ENCODE measurements at places on chromosomes 7 and 10. TPM values are rescaled to one million over a fixed set of nuclear protein-coding genes. Genes with fewer than 3 reads are reported as not detected.

Gene ZYX
- 101 TPM for total RNA-seq

Gene NCOA4
- 110 TPM for total RNA-seq

Gene WNT16
- total RNA-seq, result not detected

Gene ZKSCAN5
- total RNA-seq, result 8.4 TPM

Gene FAM237B
- total RNA-seq, result not detected

Gene ERVW-1
- not detected for total RNA-seq

Gene RELN
- total RNA-seq, result not detected

Gene DNTT
- not detected for total RNA-seq

Gene MYL10
- not detected for total RNA-seq

Gene ANKRD30A
- total RNA-seq, result not detected

- no peak overlapping the region for H3K27ac ChIP-seq
- DNase-seq, result no peak
- H3K4me1 ChIP-seq, result no peaks in the 10 kb centered on the region
These were observed 57.5 kb downstream of the GLRX3 start for GRCh38 chr10:130193493-130194193.

- H3K27me3 ChIP-seq, result peaks cover 2% of the 10 kb centered on the region
- peak within 1 kb of the TSS; percentile 95 for H3K4me3 ChIP-seq
- peaks cover 35% of the 10 kb centered on the region for H3K4me1 ChIP-seq
- peaks cover 7% of the 10 kb centered on the region for H3K36me3 ChIP-seq
- no peak within 1 kb of the TSS for H3K27ac ChIP-seq
These were observed at the start of gene PSD for GRCh38 chr10:102418622-102419268. Gene PSD (minus strand): TSS chr10:102418785. CDS start chr10:102417038, 1,747 bp downstream.

DNA sequence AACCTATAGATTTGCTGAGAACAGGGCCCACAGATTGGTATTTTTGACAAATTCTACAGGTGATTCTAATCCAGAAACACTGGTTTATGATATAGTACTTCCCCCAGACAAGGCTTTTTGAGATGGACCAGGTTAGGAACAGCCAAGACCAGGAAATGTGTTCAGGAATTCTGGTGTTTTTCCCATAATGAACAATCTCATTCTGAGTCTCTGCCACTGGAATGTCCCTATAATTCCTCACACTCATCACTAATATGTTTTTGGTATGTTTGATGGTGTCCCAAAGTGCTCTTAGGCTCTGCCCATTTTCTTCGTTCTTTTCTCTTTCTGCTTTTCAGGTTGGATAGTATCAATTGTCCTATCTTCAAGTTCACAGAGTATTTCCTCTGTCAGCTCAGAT, 107.2 kb upstream of the IGFBP3 start:
- no peaks in the 10 kb centered on the region for H3K27me3 ChIP-seq
- H3K36me3 ChIP-seq, result no peaks in the 10 kb centered on the region
- no peaks in the 10 kb centered on the region for H3K4me1 ChIP-seq
- DNase-seq, result no peak
- no peak overlapping the region for H3K4me3 ChIP-seq

DNA sequence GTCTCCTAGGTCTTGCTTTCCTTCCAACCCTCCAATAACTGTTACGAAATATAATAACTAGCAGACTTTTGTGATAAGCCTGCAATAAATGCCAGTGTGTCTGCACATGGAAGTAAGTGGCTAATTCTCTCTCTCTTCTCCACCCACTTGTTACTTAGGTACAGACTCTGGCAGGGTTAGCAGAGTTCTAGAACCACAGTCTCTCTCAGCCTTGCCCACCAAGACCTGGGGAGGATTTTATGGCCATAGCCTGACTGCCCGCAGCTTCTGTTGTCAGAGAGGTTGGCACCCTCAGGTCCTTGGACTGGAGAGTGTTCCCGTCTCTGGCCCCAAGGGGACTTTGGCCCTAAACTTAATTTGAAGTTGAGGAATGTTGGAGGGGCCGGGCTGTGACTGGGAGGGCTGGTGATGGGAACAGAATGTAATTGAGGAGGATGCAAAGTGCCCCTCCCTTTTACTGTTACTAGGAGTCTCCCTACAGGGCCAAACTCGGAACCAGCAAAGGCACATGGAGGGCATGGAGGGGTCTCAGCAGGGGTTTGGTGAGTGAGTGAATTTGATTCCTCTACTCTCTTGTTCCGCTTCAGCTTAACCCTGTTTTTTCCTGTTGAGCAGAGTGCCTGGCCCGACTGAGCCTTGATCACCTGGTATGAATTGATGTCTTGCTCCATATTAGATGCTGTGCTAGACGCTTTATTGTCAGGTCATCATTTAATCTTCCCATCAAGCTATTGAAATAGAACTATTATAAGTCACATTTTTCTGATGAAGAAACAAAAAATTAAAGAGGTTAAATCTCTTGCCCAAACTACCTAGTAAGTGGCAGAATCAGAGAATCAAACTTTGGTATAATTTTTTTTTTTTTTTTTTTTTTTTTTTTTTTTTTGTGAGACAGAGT, 37.0 kb upstream of the LCOR start:
- no peaks in the 10 kb centered on the region for H3K4me1 ChIP-seq
- no peaks in the 10 kb centered on the region for H3K36me3 ChIP-seq
- no peak for DNase-seq
- no peak overlapping the region for H3K4me3 ChIP-seq

GRCh38 chr7:15291699-15292098, 270.1 kb downstream of the AGMO start:
- no peak for DNase-seq
- no peaks in the 10 kb centered on the region for H3K27me3 ChIP-seq
- no peak overlapping the region for H3K27ac ChIP-seq
- H3K4me1 ChIP-seq, result no peaks in the 10 kb centered on the region
- H3K36me3 ChIP-seq, result no peaks in the 10 kb centered on the region
- H3K4me3 ChIP-seq, result no peak overlapping the region

- no peak for DNase-seq
- H3K36me3 ChIP-seq, result no peaks in the 10 kb centered on the region
- no peaks in the 10 kb centered on the region for H3K27me3 ChIP-seq
- H3K4me3 ChIP-seq, result no peak overlapping the region
These were observed 26.5 kb downstream of the VIPR2 start for GRCh38 chr7:159118197-159118595.

GRCh38 chr7:120278773-120279172, 5.8 kb downstream of the KCND2 start:
- H3K4me1 ChIP-seq, result no peaks in the 10 kb centered on the region
- H3K4me3 ChIP-seq, result no peak overlapping the region
- no peak for DNase-seq
- no peaks in the 10 kb centered on the region for H3K36me3 ChIP-seq
- H3K27ac ChIP-seq, result no peak overlapping the region

GRCh38 chr7:66921918-66922486, 977 bp downstream of the TMEM248 start:
- peak overlapping the region; percentile 89 for H3K27ac ChIP-seq
- H3K4me1 ChIP-seq, result peaks cover 32% of the 10 kb centered on the region
- peak; percentile 22 for DNase-seq
- no peaks in the 10 kb centered on the region for H3K27me3 ChIP-seq

- no peak for DNase-seq
- peaks cover 10% of the 10 kb centered on the region for H3K4me1 ChIP-seq
- no peak overlapping the region for H3K4me3 ChIP-seq
- H3K36me3 ChIP-seq, result no peaks in the 10 kb centered on the region
- H3K27ac ChIP-seq, result no peak overlapping the region
These were observed 261.6 kb downstream of the MDFIC start for GRCh38 chr7:115183431-115184057.

DNA sequence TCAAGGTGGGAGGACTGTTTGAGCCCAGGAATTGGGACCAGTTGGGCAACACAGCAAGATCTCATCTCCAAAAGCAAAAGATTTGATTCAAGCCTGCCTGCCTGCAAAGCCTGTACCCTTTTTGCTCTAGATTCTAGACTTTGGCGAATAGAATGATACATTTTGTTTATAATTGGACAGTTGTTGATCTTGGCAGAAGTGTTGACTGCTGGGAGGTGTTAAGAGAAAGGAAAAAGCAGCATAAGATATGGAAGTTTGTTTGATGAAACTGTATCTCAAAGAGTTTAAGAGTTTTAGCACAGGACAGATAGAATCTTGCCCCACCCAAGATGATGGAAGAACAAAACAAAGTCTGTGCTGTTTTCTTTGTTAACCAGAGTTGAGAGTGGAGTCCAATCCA, 224.1 kb downstream of the AUTS2 start:
- no peaks in the 10 kb centered on the region for H3K27me3 ChIP-seq
- no peak for DNase-seq
- H3K4me1 ChIP-seq, result no peaks in the 10 kb centered on the region
- H3K4me3 ChIP-seq, result no peak overlapping the region

DNA sequence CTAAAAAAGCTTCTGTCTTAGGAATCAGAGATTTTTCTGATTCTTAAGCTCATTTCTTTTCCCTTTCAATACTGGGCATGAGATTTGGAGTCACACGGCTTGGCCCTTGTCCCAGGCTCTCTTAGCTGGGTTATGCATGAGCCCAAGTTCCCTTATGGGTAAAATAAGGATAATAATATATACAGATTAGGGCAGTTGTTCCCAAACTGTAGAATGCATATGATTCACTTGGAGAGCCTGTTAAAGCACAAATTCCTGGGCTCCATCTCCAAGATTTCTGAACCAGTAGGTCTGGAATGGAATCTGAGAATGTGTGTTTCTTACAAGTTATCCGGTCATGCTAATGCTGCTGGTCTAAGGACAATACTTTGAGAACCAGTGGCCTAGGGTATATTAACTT, 154.0 kb downstream of the REEP3 start:
- H3K27ac ChIP-seq, result no peak overlapping the region
- no peaks in the 10 kb centered on the region for H3K36me3 ChIP-seq
- H3K4me1 ChIP-seq, result no peaks in the 10 kb centered on the region
- no peaks in the 10 kb centered on the region for H3K27me3 ChIP-seq
- DNase-seq, result no peak
- no peak overlapping the region for H3K4me3 ChIP-seq

GRCh38 chr10:91614225-91614624, 18.6 kb downstream of the PPP1R3C start:
- no peak overlapping the region for H3K27ac ChIP-seq
- H3K27me3 ChIP-seq, result no peaks in the 10 kb centered on the region
- no peaks in the 10 kb centered on the region for H3K36me3 ChIP-seq
- no peak for DNase-seq
- no peaks in the 10 kb centered on the region for H3K4me1 ChIP-seq

DNA sequence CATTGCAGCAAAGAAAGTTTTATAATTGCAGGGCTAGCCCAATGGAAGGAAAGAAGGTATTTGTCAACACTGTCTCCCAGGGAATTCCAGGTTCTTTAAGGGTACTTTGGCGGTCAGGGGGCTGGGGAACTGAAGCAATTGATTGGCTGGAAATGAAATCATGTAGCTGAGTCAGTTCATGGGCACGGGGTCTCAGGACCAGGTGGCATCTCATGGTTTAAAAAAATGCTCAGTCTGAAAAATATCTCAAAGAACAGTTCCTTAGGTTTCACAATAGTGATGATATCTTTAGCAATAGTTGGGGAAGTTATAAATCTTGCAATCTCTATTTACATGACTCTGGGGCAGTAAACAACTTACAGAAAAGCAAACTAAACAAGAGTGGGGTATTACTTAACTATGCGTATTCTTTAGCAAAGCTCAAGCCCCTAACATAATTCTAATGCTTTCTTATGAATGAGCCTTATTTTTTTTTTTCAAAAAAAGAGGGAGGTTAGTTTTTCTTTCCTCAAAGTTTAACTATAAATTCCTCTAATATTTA, 376.9 kb upstream of the NRG3 start:
- H3K27me3 ChIP-seq, result no peaks in the 10 kb centered on the region
- no peaks in the 10 kb centered on the region for H3K4me1 ChIP-seq
- H3K36me3 ChIP-seq, result no peaks in the 10 kb centered on the region
- H3K27ac ChIP-seq, result no peak overlapping the region
- H3K4me3 ChIP-seq, result no peak overlapping the region

- H3K4me3 ChIP-seq, result no peak overlapping the region
- no peaks in the 10 kb centered on the region for H3K27me3 ChIP-seq
- no peaks in the 10 kb centered on the region for H3K36me3 ChIP-seq
- no peak for DNase-seq
These were observed 244.6 kb downstream of the SORCS1 start for GRCh38 chr10:106919871-106920282.

DNA sequence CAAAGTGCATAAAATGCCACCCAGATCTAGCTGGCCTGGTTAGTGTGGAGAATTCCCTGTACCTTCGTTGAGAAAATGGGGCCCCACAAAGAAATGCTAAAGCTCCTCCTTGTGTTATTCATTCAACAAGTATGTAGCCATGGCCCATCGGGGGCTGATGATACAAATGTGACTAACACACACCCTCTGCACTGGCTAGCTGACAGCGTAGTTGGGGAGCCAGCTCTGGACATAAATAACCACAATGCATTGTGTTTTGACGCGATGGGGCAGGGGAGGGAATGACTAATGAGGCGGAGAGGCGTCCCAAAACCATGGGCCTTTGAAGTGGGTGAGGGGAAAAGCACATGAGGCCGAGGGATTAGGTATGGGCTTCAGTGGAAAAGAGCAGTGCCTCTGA, 28.2 kb upstream of the ASL start:
- no peaks in the 10 kb centered on the region for H3K36me3 ChIP-seq
- H3K27ac ChIP-seq, result no peak overlapping the region

- H3K36me3 ChIP-seq, result no peaks in the 10 kb centered on the region
- no peak overlapping the region for H3K4me3 ChIP-seq
- no peaks in the 10 kb centered on the region for H3K27me3 ChIP-seq
- H3K27ac ChIP-seq, result no peak overlapping the region
These were observed 58.9 kb upstream of the NUPR2 start for GRCh38 chr7:56174875-56175760.

DNA sequence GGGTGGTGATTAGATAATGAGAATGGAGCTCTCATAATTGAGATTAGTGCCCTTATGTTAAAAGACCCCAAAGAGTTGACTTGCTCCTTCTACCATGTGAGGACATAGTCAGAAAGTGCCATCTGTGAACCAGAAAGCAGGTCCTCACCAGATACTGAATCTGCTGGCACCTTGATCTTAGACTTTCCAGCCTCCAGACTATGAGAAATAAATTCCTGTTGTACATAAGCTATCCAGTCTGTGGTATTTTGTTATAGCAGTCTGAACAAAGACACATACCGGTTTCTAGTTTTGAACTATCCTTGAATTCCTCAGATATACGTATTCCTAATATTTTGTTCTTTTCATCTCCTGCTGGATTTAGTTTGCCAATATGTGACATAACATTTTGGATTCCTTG, 228.1 kb downstream of the FZD1 start:
- no peaks in the 10 kb centered on the region for H3K27me3 ChIP-seq
- no peaks in the 10 kb centered on the region for H3K4me1 ChIP-seq
- no peaks in the 10 kb centered on the region for H3K36me3 ChIP-seq

DNA sequence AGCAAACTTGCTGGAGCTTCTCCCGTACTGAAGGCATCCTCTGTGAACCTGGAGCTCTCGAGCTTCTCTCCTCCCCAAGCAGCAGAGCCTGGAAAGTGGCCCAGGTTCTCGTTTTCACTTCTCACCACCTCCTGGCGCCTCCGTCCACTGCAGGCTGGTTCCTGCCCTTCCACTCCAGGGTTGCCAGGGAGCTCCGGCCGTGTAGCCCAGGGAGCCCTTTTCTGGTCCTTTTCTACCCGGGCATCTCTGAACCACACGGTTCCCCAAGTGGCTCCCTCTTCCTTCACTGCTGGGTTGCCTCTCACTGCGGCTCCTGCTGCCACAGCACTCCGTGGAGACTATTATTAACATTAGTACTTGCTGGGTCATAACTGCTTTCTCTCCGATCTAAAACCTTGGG, 208.6 kb upstream of the PPP2R2D start:
- no peaks in the 10 kb centered on the region for H3K27me3 ChIP-seq
- no peak overlapping the region for H3K4me3 ChIP-seq
- no peak for DNase-seq
